Stimulated activated CD4-positive, alpha-beta T cell treated with anti-CD3 and anti-CD28 coated beads, Interleukin-2, amount 100 ng/mL, for 24 hours (primary cell): ENCODE measurements at places on chromosomes 1 and 21.

GRCh38 chr1:80417671-80418070 is 1383.1 kb upstream of the ADGRL2 start:
- DNase-seq, result no peak

- no peak for DNase-seq
Measured at GRCh38 chr1:213977486-213977842, 10.3 kb upstream of the PROX1 start.

DNA sequence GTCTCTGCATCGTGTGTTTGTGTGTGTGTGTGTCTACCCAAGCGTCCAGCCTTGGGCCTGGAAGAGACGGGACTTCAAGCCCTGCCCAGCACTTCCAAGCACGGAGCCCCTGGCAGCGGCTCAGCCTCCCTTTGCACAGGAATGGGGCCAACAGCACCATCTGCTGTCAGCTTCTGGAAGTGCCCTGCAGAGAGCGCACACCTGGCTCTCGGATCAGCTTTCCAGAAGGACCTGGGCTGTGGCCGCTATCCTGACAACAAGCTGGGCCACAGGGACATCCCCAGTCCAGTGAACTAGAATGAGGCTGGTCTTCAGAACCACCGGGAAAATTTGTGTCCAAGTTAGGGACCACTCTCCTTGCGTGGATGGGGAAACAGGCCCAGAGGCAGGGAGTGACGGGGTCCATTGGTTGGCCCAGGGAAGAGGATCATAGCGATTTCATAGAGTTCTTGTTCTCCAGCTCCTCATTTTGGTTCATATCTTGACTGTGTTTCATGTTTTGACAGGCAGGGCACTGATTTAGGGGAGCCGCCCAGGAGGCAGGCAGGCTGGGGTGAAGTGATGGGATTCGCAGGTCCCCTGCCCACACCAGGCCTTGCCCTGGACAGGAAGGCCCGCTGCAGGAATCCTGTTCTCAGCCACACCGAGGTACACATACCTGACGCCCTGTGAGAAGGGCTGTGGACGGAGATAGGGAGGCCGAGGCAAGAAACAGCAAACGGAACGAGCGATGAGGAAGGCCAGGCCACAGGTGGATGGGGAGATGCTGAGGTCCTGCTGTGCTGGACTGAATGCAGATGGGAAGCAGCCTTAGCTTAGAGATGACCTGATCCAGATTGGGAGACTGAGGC is 38.4 kb downstream of the TAS1R2 start:
- peak; percentile 80 for DNase-seq

GRCh38 chr1:11281518-11282331 is 8.7 kb downstream of the UBIAD1 start:
- no peak for DNase-seq

DNA sequence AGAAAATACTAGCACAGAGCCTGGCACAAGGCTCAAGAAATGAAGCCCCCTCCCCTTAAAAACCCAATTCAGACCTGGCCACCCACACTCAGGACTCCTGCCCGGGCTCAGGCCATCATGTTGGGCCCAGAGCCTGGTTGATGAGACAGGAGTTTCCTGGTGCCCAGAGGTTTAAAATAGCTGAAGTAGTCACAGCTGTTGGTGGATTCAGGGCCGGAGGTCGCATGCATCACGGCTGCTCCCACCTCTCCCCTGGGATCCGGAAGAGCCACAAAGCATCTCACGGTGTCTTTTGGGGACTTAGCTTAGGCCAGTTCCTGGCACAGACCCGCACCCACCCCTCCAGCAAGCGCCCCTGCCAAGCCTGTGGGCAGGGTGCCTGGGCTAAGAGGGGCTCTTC is 2.6 kb upstream of the PADI2 start:
- DNase-seq, result no peak

DNA sequence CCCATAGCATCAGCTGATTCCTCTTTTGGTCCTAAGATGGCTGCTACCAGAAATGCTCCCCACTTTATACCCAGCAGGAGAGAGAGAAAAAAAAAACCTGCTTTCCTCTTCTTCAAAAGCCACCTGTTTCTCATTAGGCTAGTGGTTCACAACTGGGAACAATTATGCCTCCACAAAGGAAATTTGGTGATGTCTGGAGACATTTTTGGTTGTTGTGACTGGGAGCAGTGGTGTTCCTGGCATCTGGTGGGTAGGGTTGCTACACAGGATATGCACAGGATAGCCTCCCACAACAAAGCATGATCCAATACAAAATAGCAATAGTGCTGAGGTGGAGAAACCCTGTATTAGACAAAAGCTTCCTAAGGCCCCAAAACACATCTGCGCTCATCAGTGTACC is 38.5 kb upstream of the SGIP1 start:
- no peak for DNase-seq

DNA sequence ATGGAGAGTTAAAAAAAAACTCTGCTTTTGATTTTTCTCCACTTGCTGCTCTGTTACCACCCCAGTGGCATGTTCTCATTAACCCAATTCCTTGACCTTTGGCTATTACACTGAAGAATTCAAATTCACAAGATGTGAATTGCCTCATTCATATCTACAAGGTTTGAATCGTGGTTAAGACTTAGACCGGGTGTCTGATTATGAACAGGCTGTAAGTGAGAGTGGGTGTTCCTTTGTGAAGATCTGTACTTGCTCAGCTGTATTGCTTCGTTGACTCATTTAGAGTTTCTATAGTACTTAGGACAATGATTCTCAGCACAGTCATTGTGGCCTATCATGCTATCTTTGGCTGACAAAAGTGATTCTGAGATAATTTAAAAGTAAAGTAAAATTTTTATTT is 36.4 kb downstream of the DNM3 start:
- DNase-seq, result no peak

DNA sequence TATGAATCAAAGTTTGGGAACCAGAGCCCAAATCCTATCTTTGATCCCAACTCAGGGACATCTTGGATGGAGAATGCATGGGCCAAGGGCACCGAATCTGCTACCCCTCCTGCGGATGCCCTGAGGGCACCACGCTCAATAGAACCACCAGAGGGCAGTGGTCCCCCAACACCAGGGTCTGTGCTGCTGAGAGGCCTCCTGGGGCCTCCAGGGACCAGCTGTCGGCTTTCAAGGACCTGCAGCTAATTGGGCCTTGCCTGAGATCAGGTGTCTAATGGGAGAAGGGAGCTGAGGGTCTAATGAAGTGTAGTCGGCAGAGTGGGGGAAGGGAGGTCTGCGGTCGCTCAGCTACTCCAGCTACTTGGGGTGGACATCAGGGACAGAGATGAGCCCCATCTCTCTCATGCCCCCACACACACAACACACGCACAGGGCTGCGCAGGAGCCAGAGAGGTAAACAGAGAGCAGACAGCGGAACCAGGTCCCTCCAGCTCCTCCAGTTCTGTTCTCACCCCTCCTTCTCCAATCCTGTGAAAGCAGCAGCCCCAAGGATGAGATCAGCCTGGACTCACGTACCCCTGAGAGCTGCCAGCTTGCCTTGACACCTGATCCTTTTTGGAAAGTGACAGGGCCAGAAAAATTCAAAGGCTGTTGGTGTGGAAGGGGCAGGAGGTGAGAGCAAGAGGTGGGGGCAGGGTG is 34.9 kb upstream of the PPP1R15B start:
- peak; percentile 80 for DNase-seq

GRCh38 chr1:7149080-7149838 is 364.0 kb downstream of the CAMTA1 start:
- no peak for DNase-seq

DNA sequence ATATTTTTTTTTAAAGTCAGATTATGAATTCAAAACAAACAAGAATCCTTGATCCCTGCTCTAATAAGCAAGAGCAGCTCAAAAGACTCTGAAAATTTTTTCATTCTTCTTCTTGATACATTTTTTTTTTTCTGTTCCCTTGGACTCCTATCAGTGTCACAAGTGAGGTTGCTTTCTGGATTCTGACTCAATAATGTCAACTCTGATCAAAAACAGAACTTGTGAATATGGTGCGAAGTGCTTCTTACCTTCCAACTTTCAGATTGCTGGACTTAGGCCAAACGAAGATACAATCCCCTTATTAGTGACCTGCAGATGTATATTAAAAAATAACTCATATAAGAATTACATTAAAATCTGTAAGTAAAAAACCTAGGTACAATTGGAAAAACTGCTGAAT is 136.1 kb downstream of the GPATCH2 start:
- DNase-seq, result no peak

- no peak for DNase-seq
Measured at GRCh38 chr21:29496337-29496736, 197.6 kb downstream of the BACH1 start.

DNA sequence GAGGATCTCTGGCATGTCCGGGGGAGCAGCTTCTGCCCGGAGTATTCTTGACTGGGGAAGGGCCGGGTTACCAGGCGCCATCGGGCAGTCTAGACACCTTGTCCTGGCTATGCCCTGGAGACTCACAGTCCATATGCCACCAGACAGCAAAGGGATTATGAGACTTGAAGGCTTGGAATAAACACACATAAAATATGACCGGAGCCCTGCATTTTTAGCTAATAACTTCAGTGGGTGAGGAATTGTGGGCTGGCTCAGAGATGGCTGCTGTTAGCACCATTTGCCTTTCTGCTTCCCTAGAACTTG is 15.5 kb downstream of the NTPCR start:
- DNase-seq, result no peak

GRCh38 chr1:185843986-185844385 is 109.8 kb downstream of the HMCN1 start:
- no peak for DNase-seq

GRCh38 chr1:160050619-160051018 is 18.8 kb upstream of the PIGM start:
- DNase-seq, result no peak

GRCh38 chr1:173474097-173474779 is 2.9 kb upstream of the PRDX6 start:
- no peak for DNase-seq

- no peak for DNase-seq
Measured at GRCh38 chr1:98839840-98840239, 164.8 kb downstream of the PLPPR5 start.

- DNase-seq, result no peak
Measured at GRCh38 chr1:7447093-7447492, 324.0 kb upstream of the VAMP3 start.

DNA sequence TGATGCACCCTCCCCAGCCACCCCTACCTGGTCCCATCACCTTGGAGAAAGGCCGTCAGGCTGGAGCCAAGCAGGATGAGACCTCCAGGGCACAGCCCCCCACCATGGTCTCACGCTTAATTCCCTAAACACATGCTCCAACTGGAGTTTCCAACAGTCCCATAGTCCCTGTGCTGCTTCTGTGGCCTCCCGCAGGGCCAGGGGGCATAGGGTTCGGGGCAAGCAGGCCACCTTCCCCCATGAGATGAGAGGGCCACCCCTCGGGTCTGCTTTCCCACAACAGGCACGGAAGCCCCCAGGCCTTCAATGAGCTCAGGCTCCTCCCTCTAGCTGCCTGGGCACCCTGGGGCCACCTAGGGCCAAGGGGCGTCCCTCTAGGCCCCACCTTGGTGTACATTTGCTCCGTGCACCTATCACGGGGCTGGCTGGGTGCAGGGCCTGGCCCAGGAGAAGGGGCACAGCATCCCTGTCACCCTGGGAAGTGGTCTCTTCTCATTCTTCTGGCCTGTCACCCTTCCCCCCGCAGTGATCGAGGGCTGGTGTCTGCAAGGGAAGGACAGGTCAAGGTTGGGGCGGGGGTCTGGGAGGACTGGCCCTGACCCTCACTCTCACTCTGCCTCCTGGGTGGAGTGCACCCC is 42.4 kb downstream of the TRIM11 start:
- DNase-seq, result no peak

DNA sequence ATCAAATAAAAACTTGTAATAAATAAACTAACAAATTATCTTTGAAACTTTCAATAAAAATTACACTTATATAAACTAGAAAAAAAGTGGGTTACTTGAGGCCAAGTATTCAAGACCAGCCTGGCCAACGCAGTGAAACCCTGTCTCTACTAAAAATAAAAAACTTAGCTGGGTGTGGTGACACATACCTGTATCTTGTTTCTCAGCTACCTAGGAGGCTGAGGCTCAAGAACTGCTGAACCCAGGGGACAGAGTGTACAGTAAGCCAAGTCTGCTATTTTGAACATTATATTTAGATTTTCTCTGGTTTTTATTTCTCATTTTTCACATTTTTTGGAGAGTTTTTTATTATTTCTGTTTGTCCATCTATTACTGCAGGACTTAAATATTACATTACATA is 1397.6 kb upstream of the B3GALT2 start:
- DNase-seq, result no peak

DNA sequence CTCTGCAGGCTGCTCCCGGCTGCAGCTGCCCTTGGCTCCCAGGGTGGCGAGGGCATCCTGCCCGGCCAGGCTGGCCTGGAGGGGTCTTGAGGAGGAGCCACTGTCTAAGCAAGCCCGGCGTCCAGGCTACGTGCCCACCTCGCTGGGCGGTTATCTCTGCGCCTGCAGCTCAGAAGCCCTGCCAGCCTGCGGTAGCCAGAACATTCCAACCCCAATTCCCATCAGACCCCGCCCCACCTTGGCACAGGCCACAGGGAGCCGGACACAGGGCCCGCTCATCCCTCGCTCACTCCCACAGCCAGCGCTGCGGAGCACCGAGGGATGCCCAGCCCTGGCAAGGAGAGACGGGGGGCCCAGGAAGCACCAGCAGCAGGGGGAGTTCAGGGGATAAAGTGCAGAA is 53.9 kb downstream of the MEGF6 start:
- no peak for DNase-seq

- no peak for DNase-seq
Measured at GRCh38 chr1:25550683-25551310, 7.4 kb downstream of the LDLRAP1 start.

DNA sequence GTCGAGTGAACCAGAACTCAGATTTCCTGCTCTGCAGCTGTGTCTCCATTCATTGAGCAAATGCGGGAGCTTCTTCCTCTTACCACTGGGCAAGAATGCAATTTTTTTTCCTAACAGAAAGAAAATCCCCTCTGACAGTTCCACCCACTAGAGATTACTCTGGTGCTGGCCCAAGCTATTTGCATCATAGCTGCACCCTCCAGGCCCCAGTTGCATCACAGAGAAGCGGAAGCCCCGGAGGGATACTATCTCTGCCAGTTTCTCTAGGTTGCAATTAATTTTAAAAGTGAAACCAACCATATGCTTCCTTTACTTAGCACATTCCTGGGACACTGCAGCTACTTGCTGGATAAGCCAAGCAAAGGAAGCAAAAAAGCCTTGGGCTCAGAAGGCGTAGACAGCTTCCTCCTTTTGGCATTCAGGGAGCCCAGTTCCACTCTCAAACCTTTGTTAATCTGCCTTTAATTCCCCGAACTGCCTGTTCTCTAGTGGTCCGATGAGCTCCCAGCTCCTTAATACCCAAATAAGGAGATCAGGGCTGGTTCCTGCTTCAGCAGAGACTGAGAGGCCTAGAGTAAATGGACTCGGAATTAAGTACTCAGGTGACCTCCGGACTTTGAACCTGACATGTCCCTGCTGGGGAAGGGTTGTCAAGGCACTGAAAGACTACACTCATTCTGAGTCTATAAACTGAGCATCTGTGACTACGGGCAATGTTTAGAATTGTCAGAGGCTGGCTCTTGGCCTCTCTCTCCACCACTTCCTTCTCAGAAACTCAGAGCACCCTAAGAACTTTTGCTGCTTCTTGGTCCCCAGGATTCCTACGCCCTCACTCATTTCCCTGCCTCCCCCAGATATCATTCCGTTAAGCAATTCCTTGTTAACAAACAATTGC is 72.5 kb upstream of the TNFSF18 start:
- no peak for DNase-seq

GRCh38 chr1:3015744-3016143 is 5.5 kb upstream of the ACTRT2 start:
- DNase-seq, result no peak
